ENCODE measurements at places on chromosomes 5 and 9.

DNA sequence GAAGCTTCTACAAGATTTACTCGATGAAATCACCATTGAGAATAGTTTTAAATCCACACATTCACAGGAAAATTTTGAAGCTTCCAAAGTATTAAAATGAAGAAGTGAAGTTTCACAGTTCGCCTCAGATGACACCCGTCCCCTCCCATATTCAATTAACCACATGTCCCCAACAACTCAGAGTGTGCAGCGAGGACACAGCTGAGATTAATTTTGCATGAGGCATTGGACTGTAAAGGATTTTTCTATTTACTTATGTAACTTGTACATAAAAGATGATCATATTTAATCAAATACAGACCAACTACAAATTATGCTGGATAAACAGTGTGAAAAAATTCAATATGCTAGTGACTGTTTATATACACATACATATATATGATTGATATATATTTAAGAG, 84.7 kb upstream of the OLFM1 start:
- no peak for DNase-seq

DNA sequence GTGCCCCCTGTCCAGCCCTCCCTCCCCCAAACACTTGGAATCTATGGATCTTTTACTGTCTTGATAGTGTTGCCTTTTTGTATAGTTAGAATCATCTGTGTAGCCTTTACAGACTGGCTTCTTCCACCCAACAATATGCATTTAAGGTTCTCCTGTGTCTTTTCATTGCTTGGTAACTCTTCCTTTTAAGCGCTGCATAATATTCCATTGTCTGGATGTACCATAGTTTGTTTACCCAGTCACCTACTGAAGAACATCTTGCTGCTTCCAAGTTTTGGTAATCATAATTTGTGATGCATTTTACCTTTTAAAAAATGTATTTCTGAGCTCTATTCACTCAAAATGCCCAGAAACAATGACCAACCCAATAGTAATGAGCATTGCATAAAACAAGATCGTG, 17.7 kb upstream of the LMX1B start:
- DNase-seq, result no peak

GRCh38 chr9:138097501-138097991, 220.0 kb downstream of the CACNA1B start:
- DNase-seq, result no peak

DNA sequence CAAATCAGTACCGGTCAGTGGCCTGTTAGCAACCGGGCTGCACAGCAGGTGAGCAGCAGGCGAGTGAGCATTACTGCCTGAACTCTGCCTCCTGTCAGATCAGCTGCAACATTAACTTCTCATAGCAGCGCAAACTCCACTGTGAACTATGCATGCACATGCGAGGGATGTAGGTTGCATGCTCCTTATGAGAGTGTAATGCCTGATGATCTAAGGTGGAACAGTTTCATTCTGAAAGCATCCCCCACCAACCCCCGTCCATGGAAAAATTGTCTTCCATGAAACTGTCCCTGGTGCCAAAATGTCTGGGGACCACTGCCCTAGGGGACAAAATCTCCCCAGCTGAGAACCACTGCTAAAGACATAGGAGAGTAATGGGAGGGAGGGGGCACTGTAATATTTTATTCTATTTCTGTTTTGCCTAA, 51.1 kb downstream of the P4HA2 start:
- no peak for DNase-seq

DNA sequence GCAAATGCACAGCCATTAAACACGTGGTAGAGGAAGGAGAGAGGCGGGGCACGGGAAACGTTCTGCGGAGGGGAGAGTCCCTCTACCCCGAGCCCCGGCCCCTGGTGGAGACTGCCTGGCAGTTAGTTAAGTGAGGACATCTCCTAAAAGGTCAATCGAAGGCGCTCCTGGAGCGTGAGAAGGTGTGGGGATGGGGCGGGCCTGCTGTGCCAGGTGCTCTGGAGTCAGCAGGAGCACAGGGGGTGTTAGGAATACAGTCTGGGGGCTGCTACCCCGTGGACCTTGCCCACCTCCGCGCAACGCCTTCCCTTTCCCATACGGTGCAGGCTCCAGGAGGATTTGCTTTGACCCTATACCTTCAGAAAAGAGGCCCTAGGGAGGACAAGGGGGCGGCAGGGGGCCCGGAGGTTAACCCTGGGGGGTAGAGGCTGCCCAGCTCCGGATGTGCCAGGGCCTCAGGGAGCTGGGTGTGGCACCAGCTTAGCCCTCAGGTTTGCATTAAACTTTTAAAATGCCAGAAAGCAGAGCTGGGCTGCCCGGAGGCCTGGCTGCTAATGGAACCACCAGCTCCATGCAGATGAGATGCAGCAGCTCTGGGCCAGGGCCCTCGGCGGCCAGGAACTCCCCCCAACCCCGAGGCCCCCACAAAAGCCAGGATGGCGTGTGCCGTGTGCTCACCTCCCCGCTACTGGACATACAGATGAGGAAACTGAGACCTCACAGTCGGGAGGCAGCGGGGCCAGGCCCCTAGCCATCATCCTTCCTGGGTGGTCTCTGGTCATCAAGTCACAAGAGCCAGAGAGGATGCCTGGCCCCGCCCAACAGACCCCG, 39.2 kb downstream of the NACC2 start:
- DNase-seq, result no peak

- no peak for DNase-seq
These were observed 6.6 kb downstream of the PLK2 start for GRCh38 chr5:58453306-58453705.

Measured in CD4-positive, alpha-beta T cell treated with Interleukin-6 for 4 hours (primary cell).